Stimulated activated naive B cell treated with anti-CD40 and anti-IgM and Interleukin-4, amounts not matched to agents 10 μg/mL and 1 μg/mL and 100 μg/mL, for 72 hours (primary cell): ENCODE measurements at places on chromosomes 7 and 10.

GRCh38 chr7:102823390-102824119, 74.8 kb downstream of the FAM185A start:
- no peak for DNase-seq

- no peak for DNase-seq
Measured at GRCh38 chr7:139695588-139695987, 82.2 kb downstream of the HIPK2 start.

DNA sequence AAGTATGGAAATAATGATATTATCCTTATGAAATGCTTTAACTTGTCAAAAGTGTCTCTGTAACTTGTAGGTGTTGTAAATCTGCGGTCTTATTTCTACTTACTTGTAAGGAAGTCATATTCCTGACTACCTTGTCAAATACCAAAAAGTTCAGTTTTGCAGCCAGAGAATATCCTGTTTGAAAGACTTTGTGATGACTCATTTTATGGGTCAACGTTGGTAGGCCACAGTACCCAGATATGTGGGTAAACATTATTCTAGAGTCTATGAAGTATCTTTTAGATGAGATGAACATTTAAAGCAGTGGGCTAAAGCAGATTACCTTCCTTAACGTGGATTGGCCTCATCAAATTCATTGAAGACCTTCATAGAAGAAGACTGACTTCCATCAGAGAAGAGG, 195.3 kb downstream of the PPP1R9A start:
- DNase-seq = no peak

DNA sequence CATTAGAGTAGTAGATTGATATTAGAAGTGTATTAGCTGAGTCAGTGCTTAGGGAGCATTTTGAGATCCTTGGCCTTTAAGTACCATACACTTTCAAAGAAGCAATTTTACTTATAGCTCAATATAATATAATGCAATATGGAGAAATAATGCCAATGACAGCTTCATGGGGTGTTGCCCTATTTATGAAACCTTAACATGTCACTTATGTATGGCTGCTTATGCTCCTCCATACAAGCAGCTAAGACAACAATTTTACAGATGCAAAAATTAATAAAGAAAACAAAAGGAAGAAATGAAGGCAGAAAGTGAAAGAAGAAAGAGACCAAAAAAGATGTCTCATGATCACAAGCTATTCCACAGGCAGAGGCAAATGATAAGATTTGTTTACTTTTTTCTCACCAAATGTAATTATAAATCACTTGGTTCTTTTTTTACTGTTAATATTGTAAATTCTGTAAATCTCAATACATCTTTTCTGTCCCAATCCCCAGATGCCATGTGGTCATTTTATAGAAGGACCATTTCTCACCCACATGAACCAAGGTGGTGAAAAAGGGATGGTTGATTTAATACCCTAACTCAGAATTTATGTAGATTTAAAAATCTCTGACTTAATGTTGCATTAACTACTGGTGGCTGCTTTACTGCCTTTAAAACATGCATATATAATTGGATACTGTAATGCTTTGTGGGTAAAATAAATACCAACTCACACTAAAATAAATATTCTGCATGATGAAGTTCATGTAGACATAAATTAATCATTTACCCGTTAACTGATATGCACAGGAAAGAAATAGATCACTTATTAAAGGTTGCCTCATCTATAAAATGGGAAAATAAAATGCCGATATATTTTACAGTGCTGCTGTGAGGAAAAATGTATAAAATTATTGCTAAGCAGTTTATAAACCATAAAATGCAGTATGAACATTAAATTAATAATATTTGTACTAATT, 33.5 kb upstream of the RHOBTB1 start:
- DNase-seq = no peak

GRCh38 chr7:95357623-95358022, 33.3 kb upstream of the PON1 start:
- no peak for DNase-seq
